Activated CD4-positive, alpha-beta T cell treated with anti-CD3 and anti-CD28 coated beads, Interleukin-2, amount 10 ng/mL, durations not matched to agents 7 days and 5 days (primary cell): ENCODE measurements at places on chromosomes 2 and 18.
A peak's percentile ranks its signal among the peaks of the same experiment; 100 is the strongest.

- DNase-seq: no peak
These were observed 155.5 kb upstream of the ACVR2A start for GRCh38 chr2:147689220-147689909.

DNA sequence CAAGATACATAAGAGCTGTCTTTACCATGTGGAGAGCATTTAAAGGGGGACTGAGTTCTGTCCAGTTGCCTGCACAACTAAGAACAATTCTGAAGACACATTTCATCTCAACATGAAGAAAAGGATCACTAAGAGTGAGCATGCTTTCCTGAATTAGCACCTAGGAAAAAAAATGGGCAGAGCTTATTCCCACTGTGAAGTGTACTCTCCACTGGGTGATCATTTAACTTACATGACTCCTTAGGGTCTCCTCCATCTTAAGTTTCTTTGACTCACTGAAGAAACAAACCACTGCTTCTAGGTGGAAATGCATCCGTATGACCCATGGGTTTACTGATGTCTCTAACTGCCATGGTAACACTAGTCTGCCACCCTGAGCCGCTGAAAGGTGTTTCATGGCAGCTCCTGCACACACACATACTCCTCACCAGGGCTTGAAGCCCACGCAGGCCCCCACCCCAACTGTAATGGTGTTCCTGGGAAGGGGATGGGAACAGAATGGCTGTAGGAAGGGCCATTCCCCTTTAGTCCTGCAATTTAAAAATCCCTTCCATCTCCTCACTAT, 27.1 kb downstream of the HDLBP start:
- DNase-seq: no peak

DNA sequence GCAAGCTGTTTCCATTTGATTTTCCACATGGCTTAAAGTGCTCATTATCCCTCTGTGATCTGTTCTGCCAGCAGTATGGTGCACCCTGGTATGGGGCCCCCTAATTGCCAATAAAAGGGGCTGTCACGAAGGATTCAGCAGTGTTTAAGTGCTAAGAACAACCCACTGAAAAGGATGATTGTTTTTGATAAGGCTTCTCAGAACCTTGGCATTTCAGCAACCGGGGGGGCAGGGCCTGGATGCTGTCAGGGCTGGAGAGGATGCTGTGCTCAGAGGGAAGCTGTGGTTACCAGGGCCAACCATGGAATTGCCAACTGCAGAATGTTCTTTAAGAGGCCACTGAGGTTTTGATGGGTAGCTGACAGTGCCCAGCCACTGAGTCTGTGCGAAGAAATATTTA, 117.8 kb downstream of the CTIF start:
- no peak for DNase-seq

DNA sequence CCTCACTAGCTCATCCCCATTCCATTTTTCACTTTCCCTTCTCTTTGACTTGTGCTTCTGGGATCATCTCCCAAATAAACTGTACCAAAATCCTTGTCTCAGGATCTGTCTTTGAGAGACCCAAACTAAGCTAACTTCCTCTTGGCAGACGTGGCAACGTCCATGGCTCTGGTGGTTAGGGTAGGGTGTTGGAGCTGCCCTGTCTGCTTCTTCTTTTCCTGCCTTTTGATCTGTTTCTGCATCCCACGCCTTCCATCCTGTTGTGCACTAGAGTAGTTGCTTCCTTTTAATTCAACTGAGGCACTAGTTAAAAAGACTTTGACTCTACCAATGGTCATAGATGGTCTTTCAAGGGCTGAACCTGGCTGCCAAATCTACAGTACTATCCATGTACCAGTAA, 5.5 kb upstream of the MAP4K4 start:
- no peak for DNase-seq

GRCh38 chr2:222753251-222753824, 81.9 kb downstream of the MOGAT1 start:
- no peak for DNase-seq

DNA sequence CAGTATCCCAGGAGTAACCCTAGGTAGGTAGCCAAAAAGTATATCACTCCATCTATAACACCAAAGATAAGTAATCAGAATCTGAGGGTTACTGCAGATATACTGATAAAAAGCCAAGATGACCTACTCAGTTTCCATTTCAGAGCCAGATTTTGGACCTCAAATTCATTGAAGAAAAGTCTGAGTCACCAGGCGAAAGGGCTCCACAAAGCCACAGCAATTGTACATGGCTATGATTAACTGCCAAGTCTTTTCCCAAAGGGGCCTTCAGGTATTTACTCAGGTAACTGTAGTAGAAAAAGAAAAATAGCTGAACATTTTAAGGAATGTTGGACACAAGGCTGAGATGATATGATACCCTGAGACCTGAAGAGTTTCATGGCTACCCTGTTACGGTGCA, 75.6 kb upstream of the KCNH7 start:
- DNase-seq: no peak

- DNase-seq: no peak
These were observed 76.0 kb upstream of the DSG1 start for GRCh38 chr18:31241900-31242409.

GRCh38 chr2:69975136-69975852, 13.9 kb upstream of the ASPRV1 start:
- no peak for DNase-seq

DNA sequence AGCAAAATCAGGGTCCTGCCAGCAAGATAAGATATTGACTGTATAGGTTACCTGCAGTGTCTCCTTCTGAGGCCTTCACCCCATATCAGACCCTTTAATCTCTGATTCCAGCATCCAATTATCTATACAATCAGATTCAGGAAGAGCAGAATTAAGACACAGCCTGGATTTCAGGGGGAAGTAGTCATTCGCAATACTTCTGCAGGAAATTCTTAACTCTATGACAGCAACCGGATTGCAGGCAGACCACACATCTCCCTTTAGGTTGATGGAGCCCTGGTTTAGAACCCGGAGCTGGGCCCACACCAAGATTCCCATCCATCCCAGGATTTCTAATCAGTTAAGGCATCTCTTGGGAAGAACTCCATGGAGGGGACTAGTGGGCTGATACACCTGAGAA, 9.5 kb downstream of the ARL4C start:
- DNase-seq: no peak

DNA sequence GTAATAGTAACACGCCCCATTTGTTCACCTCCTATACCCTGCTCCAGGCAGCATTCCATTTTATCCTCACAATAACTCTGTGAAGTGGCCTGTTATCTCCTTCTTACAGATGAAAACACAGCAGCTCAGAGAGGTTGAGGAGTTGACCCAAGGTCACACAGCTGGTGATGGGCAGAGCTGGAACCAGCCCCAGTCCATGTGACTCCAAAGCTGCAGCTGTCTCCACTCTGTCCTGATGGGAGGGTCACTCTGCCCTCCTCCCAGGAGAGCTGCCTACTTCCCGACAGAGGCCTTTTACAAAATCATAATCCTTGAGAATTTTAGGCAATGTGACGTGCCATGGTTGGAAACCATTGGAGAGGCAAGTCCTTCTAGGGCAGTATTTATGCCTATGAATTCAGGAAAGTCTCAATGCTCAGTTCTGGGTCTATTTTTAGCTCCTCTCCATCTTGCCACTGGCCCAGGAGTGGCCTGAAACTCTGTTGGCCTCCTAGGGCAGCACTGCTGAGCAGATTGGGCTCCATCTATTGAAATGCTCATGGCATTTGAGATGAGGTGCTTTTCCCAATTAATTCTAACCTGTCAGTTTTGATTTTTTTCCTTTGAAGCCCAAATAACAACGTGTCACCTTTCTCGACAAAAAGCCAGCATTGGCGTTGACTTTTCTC, 162.0 kb upstream of the MSH6 start:
- no peak for DNase-seq

- DNase-seq: no peak
These were observed 116.4 kb upstream of the RBMS1 start for GRCh38 chr2:160610041-160610440.

GRCh38 chr2:53173698-53174455, 593.7 kb upstream of the CHAC2 start:
- no peak for DNase-seq

- DNase-seq: no peak
These were observed 48.2 kb downstream of the SLC66A3 start for GRCh38 chr2:11203480-11203879.

DNA sequence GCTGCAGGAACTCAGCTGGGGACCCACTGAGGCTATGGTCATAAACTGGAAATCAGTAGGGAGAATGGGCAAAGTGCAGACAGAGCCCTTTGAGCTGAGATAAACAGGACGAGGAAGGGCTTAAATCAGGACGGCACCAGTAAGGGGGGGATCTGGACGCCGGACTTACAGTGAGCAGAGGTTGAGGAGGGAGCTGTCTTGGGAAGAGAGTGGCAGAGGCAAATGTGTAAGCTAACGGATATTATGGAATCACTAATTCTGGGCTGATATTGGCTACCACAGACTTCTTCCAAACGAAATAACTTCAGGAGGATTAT, 539 bp downstream of the CYP27A1 start:
- no peak for DNase-seq

DNA sequence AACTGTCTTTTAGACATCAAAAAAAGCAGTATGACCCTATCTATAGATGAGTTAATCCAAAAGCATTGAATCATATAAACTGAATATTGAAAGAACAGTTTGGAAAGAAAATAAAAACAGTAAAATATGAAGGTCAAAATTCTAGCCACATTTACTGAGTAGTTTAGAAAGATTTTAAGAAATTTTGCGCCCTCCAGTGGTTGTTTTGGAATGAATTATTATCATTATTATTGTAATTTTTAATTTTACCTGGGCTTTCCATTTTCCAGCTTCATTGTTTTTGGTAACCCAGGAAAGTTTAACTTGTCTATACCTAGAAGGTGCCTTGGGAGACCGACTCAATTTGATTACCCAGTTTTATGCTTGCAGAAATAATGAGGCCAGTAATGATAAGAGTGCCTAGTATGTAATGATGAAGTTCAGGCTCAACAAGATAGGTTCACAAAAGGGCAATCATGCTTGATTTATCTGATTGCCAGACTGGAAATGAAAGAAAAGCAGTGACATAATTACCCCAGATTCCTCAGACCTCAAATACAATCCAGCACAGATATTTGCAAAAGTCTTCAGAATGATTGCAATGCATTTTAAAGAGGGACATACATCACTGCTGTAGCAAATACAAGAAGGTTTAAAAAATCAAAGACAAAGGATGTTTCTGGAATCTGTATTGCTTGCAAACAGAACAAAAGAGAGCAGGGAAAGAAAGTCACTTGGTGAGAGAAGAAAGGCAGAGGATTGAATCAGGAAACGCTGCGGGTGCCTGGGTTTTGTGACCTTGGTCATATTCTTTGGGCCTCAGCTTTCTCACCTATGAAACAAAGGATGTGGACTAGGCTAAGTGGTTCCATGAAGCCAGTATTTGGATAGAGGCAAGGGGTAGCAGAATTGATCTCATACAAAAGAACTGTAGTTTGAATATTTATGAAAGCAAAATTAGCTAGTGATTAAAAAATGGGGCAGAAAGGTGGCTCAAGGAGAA, 153.8 kb downstream of the MAP2 start:
- no peak for DNase-seq

- no peak for DNase-seq
These were observed 81.4 kb upstream of the LPIN2 start for GRCh38 chr18:3094338-3094684.

DNA sequence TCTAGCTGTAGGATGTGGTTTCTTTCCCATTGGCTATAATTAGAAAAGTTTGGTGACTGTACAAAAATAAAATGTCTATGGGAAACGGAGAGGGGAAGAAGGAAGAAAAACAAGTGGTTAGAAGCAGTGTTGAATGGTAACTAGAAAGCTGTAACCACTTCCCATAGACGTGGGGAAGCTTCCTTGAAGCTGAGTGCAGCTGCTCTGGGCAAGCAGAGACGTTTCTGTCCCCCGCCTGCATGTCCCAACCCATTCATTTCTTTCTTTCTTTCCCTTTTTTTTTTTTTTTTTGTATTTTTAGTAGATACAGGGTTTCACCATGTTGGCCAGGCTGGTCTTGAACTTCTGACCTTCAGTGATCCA, 367.8 kb upstream of the HS6ST1 start:
- peak; percentile 42 for DNase-seq

DNA sequence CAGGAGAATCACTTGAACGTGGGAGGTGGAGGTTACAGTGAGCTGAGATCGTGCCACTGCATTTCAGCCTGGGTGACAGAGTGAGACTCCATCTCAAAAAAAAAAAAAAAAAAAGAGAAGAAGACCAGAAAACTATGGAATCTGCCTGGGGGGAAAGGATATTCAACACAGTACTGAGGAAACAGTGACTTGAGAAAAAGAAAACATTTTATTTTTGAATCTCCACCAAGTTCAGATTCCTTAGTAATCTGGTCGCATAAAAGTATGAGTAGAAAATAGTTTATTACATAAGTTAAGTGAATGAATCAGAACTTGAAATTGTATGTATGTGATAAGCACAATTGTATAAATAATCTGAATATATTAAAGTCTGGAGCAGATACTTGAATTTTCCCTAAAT, 13.0 kb upstream of the HAT1 start:
- no peak for DNase-seq

- no peak for DNase-seq
These were observed 74.7 kb downstream of the TNFRSF11A start for GRCh38 chr18:62399781-62400308.

- DNase-seq: no peak
These were observed 39.5 kb upstream of the MCFD2 start for GRCh38 chr2:46954951-46955571.

DNA sequence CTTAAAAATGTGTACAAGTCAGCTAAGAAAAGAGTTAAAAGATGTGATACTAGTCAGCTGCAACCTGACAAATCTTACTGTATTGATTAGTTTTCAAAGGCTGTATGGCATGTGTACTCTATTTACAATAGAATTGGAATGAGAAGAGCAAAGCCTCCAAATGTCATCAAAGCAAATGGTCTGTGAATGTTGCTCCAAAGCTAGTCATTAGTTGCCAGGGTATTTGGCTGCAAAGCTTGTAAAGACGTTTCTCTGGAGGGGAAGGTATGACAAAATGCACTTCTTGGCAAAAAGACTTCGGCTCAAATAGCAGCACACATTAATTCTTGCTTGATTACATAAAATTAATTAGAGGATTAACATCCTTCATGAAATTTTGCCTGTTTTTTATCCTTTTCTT, 59.3 kb downstream of the ETAA1 start:
- no peak for DNase-seq

DNA sequence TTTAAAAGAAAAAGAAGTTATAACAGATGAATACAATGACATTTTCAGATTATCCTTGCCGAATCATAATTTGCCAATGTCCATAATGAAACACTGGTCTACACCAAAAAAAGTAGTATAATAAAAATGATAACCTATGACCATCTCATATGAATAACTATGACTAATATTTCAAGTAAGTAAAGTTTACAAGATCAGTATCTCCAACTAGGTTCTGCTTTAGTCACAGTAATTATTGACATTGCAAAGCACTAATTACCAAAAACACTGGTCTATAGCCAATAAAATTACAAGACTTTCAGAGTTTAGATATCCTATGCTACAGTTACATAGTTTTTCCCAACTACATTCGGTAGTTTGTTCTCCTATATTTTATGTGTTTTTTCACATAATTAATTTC, 136.7 kb downstream of the MEMO1 start:
- DNase-seq: no peak

GRCh38 chr2:16561676-16562075, 104.0 kb downstream of the CYRIA start:
- DNase-seq: no peak
